ENCODE measurements at places on chromosomes 2 and 18.

GRCh38 chr2:112884869-112885505 lies 26.0 kb upstream of the IL37 start:
- DNase-seq: peak; percentile 78

DNA sequence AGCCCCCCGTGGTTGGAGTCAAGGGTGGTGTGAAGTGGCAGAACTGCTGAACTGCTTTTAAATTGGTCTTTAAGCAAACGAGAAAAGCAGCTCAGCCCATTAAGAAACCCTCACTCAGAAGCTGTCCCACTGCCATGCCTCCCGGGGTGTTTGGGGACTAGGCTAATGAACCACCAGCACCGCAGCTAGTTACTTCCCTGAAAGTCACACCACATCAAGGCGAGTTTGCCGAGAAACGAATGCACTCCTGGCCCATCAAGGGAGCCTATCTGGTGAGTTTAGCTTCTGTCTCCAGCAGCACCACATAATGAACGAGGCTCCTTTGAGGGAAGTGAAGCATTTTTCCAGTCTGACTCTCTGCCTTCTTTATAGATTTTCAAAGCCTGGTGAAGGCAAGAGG lies 14.6 kb upstream of the ALK start:
- no peak for DNase-seq

GRCh38 chr2:181241797-181242196 lies 215.4 kb upstream of the ITGA4 start:
- DNase-seq: peak; percentile 14

DNA sequence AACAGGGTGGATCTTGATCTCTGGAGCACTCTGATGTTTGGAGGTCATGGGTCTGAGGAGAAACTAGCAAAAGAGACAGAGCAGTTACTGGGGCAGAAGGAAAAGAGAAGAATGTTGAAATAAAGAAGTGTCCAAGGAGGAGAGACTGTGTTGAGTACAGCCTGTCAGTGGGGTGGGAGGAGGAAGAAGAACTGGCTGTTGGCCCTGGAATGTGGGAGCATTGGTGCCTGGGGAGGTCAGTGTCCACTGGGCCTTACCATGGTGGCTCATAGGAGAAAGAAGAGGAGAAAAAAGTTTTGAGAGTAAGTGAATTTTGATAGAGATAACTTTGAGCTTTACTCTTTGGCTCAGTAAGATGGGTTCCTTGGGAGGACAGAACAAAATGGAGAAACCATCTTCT lies 499.0 kb downstream of the TXNL1 start:
- DNase-seq: no peak

DNA sequence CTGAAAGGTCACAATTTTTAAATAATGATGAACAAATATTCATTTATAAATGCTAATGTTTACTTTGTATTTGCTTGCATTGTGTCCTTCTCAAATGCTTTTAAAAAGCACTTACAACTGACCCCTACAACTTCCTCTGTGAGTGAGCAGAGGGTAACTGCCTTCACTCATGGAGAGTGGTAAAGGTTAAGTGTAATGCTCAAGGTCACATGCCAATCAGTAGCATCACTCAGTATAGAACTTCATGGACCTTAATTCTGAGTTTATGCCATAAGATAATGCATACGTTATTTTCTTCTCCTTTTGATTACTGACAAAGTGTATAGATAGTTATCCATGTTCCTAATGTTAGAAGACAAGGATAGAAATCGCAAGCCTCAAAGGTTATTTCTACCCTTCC lies 91.8 kb upstream of the SERTAD2 start:
- no peak for DNase-seq

DNA sequence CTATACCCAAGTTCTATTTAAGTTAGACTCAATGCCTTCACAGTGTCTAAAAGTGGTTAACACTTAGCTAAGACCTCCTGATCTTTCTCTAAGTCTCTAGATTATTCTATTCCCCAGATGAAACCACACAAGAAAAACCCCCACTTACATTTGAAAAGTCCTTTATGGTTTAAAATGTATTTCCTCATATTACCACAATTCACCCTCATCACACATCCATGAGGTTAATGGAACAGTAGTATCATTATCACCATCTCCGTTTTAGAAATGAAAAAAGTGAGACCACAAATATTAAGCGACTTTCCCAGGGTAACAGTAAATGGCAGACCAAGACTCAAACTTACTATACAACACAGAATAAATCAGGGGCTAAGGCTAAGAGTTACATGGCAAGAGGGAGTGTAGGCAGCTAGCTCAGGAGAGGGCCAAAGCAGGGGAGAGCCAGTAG lies 28.6 kb downstream of the EPG5 start:
- no peak for DNase-seq

DNA sequence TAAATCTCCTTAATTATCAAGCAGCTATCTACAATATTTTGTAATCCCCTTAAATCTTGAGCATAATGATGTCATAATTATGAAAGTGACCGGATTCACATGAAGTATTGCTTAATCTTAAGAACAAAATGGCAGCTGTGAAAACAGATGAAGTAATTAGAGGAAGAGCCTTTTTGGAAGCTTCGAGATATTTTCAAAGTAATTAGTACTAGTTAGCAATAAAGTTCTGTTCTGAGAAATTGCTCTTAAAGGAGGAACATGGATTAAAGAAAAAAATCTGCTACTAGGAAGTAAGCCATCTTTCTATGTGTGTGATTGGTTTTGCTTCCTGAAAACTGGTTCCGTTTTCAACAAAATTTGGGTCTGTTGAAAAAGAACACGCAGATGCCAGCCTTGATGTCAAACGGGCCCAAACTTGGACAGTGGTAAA lies 18.3 kb downstream of the CLUL1 start:
- DNase-seq: no peak

DNA sequence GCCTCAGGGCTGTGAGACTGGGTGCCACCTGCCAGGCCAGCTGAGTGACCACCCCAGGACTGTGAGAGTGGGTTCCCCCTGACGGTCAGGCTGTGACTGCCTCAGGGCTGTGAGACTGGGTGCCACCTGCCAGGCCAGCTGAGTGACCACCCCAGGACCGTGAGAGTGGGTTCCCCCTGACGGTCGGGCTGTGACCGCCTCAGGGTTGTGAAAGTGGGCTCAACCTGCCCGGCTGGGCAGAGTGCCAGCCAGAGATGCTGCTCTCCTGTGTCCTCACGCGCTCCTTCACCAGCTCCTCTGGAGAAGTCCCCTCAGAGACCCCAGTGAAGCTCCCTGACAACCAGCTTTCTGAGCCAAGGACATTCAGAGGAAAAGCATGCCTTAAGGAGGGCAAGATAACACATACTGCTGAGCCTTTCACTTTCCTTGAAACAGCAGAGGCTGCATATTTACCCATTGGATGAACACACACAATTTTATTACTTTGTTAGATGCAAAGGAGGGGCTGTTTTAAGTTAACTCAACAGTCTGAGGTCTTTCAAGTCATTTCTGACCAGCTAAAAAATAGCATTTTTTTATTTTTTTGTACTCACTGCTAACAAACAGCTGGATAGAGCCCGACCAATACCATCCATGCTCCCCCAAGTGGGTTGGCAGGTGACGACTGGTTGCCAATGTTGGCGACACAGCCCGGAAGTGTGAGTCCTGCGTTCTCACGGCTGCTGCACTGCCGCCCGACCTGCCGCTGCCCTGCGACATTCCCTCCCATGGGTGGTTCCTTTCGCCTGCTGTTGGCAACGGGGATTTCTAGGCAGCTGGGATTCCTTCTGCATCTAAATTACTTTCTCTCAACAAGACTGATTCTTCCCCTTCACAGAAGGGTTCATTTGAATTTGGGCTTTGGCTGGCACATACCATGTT lies 70.7 kb downstream of the NDUFA10 start:
- DNase-seq: no peak

GRCh38 chr2:220880623-220881596 lies 691.2 kb downstream of the EPHA4 start:
- no peak for DNase-seq

- DNase-seq: no peak
Observed at GRCh38 chr18:688323-688722, 24.1 kb downstream of the ENOSF1 start.

GRCh38 chr2:240060977-240061591 lies 7.8 kb upstream of the OR6B3 start:
- peak; percentile 42 for DNase-seq

GRCh38 chr2:186709529-186710450 lies 15.9 kb downstream of the FAM171B start:
- DNase-seq: no peak

DNA sequence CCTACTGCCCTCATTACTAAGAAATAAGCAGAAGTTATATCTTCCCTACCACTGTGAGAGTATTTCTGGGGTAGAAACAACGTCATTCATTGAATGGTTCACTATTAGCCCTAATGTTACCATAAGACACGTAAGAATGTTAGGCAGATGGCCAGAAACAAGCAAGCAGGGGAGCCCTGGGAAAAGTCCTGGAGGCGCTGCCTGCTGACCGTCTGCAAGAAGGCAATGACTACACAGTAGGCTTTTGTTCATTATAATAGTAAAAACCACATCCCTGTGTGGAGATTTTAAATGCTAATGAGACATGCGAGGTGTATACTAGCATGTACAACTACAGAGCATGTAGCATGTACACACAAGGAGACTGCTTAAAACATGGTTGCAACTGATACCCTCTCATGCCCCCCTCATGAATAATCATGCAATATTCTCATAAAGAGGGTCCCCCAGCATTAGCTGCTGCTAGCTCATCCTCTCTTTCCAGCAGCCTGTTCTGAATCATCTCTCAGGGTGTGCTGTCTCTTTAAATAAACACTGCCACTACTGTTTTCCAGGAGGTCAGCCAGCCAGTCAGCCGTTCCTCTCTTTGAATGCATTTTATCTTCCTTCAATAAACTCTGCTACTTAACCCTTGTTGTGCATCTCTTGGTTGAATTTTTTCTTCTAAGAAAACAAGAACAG lies 23.6 kb downstream of the SUCLG1 start:
- DNase-seq: no peak

GRCh38 chr2:238814815-238815214 lies 33.1 kb upstream of the TWIST2 start:
- DNase-seq: no peak

DNA sequence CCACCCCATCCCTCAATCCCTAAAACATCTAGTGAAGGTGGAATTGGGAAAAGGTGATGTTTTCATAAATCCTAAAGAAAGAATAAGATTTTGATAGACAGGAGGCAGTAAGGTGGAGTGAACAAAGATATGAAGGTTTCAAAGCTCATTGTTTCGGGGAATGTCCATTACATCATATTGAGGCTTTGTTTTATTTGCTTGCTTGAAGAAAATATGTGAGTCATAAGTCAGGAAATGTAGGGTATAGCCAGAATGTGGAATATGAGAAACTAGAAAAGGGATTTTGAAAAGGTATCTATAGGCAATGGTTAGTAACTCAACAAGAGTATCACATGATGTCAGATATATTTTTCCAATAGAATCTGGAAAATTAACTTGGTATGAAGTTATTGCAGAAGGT lies 1178.5 kb upstream of the ACVR2A start:
- DNase-seq: no peak

GRCh38 chr18:72171596-72171995 lies 372.5 kb downstream of the CBLN2 start:
- DNase-seq: no peak

DNA sequence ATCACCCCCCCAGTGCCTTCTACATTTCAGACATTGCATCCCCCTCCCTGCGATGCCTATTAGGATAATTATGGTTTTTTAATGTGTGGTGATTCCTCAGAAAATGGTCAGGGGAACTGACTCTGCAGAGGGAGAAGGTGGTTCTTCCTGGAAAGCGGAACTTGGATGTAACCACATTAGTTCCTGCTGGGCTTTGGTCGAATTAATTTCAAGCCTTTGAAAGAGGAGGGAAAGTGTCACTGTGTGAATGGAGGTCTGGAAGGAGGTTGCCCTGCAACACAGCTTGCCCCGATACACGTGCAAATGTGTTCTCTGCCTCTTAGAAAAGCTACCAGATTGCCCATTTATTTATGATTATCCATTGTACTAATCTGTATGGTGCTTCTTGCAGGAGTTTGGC lies 63.2 kb upstream of the TPO start:
- no peak for DNase-seq

DNA sequence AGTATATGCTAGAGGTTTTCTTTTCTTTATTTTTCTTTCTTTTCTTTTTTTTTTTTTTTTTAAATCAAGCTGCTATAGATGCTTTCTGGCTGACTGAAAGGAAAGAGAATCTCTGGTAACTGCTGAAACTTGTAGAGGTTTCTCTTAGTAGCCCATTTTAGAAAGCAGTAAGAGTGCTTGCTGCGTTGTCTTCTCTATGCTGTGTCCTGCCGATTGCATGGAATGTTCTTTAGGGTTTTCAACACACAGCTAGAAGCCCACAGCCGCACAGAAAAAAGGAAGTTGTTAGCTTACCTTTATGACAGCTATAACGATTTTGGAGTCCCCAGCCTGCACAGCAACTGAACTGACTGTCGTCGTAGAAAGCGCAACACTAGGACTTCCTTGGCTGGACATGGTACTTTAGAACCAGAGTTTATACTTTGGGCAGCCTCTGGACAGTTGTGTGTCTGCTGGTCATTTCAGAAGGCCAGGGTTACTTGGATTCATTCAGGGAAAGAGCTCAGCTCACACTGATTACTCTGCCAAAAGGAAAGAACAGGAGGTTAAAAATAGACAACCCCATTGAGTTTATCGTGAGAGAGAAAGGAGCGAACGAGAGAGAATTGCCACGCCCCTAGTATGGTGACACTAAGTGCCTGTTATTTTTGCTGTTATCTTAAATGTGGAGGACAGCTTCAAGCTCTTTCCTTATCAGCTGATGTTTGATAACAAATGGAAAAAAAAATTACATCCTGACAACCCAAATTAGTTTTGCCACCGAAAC lies at the start of gene CCDC141:
Gene CCDC141 (minus strand): TSS at position 592 of the 766 bp plus-strand sequence. CDS start 196 bp downstream, at position 396.
- DNase-seq: no peak

DNA sequence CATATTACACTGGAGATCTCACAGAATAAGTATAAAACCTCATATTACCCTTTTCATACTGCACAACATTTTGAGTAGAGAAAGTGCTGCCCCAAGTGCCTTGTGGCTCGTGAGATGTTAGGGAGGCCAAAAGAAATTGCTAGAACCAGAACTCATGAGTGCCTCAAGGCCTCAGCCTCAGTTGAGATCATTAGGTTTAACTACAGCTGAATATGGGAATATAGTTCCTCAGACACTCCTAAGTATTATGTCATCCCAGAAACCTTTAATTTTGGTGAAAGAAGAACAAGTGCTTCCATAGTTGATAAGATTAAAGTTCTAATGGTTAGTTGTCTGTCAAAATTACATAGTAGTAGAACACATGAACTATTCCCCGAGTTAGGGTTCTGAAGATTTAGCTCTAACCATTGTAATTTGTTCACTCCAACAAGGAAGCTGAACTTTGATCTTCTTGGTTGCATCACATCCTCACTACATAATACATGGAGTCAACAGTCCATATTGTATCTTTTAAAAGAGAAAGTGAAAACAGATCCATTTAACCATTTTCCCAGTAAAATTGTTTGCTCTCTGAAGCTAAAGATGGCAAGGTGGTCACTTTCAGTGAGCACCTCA lies 9.6 kb upstream of the AQP4 start:
- DNase-seq: no peak

- DNase-seq: peak; percentile 3
Observed at GRCh38 chr2:171522788-171523087, 464 bp downstream of the CYBRD1 start.

DNA sequence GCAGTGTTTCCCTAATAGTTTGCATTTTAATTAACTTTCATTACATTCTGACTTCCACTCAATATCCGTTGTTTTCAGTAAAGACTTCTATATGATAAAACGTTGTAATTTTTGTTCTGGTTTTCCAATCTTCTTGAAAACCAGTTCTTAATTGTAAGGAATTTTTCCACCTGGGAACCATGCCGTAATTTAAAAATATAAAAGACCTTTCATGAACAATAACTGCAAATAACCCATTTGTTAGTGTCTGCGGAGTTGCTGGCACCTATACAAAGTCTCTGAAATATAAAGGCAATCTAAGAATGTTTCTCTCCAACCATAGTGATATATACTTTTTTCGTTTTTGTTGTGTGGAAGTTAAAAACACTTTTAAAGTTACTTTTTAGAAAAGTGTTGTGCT lies 7.7 kb upstream of the SATB2 start:
- no peak for DNase-seq
